ENCODE measurements at places on chromosomes 7 and 10.

DNA sequence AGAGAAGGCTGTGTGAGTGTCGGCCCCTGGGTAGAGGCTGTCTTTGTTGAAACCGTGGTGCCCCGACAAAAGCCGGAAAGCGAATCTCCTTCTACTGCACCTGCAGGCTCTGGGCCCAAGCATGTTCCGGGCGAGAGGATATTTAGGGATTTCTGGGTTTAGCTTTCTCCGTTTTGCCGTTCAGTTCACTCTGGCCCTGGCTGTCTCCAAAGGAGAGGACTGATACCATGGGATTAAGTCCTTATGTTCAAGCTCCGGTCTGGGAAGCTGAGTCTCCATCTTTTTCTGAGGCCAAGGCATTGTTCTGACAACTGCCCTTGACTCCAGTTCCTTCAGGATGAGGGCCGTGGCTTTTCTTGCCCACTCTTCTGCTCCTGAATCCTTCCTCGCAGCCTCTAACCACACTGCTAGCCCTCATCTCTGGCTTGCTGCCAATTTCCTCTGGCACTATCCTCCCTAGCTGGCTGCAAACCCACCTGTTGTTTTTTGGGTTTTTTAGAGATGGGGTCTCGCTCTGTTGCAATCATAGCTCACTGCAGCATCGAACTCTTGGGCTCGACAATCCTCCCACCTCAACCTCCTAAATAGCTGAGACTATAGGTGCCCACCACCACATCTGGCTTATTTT is 206.8 kb downstream of the SKIDA1 start:
- no peak for DNase-seq

DNA sequence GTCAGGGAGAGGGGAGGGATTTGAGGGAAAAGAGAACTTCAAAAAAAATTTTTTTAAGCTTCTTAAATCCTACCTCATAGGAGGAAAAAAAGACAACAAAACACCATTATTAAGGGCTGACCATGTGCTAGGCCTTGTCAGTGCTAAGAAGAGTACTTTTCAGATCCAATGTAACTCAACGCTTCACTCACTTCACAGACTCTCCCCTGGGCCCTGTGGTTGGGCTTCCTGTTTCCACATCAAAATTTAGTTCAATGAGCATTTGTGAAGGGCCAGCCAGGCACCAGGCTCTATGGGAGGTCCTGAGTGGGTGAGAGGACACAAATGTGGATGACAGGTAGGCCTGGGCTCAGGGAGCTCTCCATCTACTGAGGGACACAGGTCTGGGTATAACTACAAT is 249.8 kb downstream of the PTEN start:
- DNase-seq, result peak; percentile 65

GRCh38 chr7:81491573-81491972 is 278.3 kb downstream of the HGF start:
- DNase-seq, result no peak

DNA sequence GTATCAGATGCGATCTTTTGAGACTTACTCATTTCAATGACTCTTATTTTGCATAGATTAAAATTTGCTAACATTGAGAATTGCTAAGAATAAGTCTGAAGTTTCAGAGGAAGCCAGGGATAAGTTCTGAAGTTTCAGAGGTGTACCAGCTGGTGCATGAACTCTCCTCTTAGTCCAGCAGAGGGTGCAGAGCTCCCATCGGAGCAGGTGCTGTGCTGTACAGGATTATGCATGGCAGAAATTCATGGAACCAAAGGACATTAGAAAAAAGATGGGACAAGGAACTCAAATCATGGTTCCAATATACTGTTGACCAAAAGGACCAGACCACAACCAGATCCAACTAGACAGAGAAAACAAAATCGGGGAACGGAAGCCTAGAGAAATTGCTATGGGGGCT is 41.9 kb downstream of the MGAM2 start:
- peak; percentile 38 for DNase-seq

- no peak for DNase-seq
Measured at GRCh38 chr10:94105226-94105625, 111.5 kb downstream of the PLCE1 start.

- no peak for DNase-seq
Measured at GRCh38 chr10:12319076-12319475, 30.3 kb upstream of the CAMK1D start.

GRCh38 chr10:33151344-33151864 is 183.1 kb downstream of the NRP1 start:
- DNase-seq, result no peak

DNA sequence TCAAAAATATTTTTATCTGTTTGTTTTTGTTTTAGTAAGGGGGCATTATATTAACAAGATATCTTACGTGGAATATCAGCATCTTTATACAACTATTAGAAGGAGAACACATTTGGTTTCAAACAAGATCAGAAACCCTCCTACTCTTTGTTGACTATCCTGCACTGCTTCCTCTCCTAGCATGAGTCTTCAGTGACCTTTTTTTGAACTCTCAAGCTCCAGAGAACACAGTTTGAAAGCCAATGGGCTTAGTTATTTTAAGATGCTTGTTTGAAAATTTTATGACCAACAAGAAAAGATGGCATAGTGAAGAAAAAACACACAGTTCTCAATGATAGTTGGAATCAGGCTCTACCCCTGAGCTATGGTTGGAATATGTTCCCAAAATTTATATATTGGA is 37.2 kb upstream of the RTKN2 start:
- peak; percentile 8 for DNase-seq

GRCh38 chr10:43863270-43863669 is 214.6 kb upstream of the ZNF32 start:
- DNase-seq, result no peak

DNA sequence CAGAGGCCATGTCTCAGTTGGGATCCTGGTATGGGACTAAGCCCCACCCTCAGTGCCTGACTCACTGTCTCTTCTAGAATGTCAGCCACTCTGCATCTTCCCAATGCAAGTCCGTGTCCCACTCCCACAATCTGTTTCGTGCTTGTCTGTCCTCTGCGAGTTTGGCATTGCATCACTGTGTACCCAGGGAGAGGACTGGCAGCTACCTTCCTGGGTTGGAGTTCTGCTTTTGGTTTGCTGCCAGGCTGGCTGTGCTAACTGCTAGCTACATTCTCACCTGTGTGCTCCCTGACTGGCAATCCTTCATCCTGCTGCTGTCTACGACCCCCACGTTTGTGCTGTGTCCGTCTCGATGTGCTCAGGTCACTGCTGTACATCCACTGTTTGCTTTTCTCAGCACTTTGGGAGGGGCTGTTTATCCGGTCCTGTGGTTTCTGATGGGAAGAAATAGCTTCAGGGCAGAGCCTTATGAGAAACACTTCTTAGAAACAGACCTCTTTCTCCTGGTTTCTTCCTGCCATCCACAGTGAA is 56.0 kb upstream of the GLI3 start:
- DNase-seq, result no peak

GRCh38 chr10:9707216-9707615 is 1310.5 kb upstream of the CELF2 start:
- DNase-seq, result no peak

- DNase-seq, result no peak
Measured at GRCh38 chr7:99767662-99768061, 16.3 kb downstream of the CYP3A4 start.

- no peak for DNase-seq
Measured at GRCh38 chr10:30233186-30233959, 115.7 kb downstream of the MTPAP start.

DNA sequence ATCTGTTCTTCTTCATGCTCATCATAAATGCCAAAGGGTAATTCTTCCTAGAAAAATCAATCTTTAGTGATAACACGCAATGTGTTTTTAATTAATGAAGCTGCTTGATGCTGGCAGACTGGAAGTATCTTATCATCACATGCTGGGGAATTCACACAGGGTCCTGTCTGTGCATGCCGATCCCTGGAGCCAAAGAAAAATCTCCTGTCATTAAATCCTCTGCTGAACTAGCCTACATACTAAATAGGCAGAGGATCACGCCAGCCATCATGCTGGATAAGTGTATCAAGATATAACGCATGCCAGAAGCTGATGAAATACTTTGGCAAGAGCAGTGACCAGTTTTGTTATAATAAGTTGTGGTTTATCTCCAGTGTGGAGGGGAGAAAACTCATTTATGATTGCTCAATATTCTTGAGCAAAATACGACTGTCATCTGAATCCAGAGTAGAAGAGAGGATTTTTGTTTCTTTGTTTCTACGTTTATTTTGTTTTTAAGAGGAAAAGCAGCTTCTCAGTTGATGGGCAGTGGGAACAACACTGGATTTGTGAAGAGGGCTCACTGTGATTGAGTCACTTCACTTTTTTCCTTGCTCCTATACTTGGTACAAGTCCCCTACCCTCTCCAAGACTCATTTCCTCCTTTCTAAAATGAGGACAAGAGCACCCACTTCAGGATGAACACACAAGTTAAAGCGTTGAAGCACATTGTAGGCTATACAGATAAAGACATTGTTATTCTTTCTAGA is 649.1 kb downstream of the TNS3 start:
- peak; percentile 96 for DNase-seq

GRCh38 chr10:92809840-92810239 is 38.5 kb upstream of the EXOC6 start:
- no peak for DNase-seq

DNA sequence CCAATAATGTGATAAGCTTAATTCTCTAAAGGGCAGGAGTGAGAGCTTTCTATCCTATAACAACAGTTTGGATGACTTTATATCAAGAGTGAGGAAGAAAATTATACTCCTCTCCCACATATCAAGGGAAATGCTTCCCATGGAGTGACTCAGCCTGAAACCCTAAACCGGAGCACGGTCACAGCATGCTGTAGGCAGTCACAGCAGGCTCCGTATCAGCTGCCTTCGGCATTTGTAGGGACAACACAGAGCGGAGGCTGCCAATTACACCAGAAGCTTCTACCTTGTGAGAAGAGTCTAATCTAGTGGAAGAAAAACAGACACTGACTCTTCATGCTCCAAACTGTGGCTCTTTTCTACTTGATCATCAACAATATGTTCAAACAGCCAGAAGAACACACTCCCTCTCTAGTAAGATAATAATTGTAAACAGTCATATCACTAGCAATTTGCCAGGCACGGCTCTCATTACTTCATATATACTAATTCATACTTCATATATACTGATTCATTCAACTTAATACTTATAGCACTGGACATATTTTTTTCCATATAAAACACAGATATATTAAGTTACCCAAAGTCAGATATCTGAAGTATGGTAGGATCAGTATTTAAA is 65.9 kb downstream of the DGKB start:
- DNase-seq, result peak; percentile 79

DNA sequence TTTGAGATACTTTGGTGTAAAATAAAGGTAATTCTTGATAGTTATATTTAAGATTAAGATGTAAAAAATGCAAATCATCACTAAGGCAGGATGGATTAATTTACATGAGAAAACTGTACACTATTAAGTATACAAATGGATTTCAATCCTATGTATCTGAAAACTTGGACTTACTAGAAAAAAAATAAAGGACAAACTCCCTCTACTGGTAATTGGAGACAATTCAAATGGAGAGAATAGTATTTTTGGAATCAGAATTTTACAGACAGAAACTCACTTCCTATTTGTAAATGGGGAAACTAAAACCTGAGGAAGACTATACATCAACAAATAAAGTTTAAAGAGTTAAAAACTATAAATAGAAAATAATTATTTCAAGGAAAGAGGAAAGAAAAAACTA is 62.6 kb downstream of the CUL2 start:
- peak; percentile 59 for DNase-seq

DNA sequence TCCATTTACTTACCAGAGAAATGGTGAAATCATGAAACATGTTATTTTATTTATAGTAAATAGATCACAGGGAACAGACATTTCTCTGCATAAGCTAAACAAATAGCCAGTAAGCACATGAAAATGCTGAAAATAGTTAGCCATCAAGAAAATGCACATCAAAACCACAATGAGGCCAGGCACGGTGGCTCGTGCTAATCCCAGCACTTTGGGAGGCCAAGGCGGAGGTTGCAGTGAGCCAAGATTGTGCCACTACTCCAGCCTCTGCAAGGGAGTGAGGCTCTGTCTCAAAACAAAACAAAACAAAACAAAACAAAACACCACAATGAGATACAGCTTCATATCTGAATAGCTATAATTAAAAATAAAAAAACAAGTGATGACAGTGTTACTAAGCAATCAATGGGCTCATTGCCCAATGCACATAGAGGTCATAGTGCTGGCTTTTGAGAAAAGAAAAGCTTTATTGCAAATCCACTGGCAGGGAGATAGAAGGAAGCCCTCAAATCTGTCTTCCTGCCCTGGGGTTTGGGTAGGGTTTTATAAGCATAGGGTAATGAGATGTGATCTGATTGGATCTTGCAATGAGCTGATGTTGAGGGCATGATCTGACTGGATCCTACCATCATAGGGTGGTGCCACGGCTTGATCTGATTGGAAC is 16.2 kb downstream of the CSTF2T start:
- peak; percentile 84 for DNase-seq

DNA sequence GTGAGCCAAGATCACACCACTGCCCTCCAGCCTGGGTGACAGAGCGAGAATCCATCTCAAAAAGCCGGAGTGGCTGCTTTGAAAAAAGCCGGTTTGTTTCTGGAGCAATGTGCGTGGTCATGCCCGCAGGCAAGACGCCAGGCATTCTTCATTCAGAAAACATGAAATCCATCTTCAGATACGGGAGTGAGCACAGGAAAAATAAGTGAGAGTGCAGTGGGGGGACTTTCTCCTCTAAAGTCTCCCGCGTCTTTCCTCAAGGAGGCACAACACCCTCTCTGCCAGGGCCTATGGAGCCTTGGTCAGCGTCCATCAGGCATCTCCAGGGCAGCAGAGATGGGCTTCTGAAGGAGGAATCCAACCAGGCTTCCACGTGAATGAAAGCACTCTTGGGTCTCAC is 62.3 kb upstream of the DGKI start:
- DNase-seq, result peak; percentile 46

DNA sequence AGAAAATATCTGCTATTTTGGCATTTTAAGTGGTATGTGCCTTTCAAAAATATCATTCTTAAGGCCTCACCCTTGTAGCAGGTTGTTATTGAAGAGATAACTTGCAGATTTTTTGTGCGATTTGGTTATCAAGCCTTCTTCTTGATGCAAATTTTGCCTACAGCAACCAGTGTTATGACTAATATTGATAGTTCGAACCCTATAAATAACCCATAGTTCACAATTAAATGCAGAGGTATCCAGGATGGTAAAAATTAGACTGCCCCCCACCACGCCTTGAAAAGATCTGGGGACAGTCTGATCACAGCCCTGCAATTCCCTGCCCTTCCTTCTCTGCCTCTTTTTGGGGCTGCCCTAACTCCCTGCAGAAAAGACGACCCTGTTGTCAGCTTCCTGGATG is 28.4 kb upstream of the RAPGEF5 start:
- no peak for DNase-seq

DNA sequence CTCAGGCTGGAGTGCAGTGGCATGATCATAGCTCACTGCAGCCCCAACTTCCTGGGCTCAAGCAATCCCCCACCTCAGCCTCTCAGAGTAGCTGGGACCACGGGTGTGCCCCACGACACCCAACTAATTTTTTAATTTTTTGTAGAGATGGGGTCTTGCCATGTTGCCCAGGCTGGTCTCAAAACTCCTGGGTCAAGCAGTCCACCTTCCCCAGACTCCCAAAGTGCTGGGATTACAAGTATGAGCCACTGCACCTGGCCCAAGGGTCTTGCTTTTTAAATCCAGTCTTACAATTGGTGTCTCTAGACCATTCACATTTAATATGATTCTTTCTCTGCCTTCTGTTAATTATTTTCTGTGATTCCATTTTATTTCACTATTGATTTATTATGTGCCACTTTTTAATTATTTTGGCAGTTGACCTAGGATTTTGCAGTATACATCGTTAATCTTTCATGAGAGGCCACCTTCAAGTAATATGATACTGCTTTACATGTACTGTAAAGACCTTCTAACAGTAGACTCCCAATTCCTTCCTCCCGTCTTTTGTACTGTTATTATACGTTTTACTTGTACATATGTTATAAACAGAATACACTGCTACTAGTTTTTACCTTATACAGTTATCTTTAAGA is 18.7 kb downstream of the MMP21 start:
- no peak for DNase-seq

All from cardiac fibroblast (primary cell).